NCI-H187 (cell line): ENCODE measurements at places on chromosomes 12 and 14.

- no peak for DNase-seq
Observed at GRCh38 chr14:63897721-63898163, 44.9 kb downstream of the SYNE2 start.

DNA sequence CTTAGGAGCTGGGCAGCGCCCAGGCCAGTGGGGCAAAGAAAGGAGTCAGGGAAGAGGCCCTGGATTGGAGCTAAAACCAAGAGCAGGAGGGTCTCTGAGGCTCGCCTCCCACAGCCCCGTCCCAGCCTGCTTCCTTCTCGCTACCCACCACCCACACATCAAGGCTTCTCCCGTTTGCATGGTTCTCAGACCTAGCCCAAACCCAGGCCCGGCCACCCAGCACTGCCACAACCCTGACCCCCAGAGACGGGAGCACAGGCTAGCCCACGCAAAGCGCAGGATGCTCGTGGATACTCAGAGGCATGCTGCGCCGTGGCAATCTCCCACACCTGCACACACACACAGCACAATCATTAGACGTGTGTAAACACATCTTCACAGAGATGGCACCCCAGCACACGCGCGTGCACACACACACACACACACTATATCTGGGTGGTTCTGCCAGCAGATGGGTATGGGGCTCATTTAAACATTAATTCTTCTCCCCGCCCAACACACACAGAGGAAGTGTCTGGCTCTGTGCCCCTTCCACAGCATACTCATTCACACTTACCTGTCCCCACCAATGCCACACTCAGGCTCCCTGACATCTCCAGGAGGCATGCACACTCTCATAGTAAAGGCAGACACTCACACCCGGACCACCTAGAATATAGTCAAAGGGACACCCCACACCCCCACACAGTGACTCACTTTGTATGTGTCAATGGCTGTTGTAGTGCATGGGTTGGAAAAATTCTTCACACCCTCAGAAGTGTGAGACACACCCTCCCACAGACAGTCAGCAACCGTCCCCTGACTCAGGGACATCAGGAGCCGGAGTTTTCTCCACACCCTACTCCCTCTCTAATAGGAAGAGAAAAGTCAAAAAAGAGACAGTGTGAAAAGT is 1.1 kb downstream of the CARMIL3 start:
- no peak for DNase-seq

GRCh38 chr12:67994046-67994445 is 4.8 kb downstream of the IFNG-AS1 start:
- no peak for DNase-seq

DNA sequence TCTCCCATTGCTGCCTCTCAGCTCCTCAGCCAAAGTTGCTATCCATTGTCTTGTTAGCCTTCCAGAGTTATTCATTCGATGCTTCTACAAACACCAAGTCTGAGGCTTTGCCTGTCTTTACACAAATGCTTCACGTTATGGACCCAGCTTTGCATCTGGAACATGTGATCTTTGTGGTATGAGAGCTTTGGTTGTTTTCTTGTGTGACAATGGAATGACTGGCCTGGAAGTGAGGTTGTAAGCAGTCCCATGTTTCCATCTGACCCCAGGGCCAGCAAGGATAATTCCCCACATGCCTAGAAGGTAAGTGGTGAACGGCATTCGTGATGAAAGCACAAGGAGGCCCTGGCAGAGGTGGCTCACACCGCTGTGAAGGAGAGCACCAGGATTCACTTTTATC is 866.7 kb upstream of the TMEM132C start:
- no peak for DNase-seq

DNA sequence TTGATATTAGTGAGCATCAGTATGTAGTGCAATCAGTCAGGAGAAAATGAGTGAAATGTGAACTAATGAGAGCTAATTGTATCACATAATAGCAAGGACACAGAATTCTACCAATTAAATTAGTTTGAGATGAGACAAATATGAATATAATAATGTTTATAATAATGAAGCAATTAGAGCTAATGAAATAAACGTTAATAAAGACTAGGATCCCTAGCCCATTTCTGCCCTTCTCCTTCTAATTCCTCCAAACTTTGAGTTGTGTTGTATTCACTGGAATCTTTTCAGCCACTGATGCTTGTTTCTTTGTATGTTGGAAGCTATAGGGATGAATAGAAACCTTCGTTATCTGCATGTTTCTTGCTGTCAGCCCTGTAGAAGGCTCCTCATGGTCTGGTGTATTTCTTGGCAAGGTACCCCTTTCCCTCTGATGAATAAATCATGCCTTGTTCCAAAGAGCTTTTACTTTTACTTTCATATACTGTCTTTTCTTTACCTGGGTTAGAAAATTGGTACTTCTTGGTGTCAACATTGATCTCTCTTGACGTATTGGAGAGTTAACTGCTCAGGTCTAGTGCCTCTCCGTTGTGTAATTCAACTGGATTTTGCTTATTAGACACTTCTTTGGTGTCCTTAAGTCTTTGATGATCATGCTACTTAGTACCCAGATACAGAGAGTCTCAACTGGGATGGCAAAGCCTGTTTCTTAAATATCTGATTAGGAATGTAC is 154.8 kb downstream of the PTCSC3 start:
- DNase-seq = no peak

DNA sequence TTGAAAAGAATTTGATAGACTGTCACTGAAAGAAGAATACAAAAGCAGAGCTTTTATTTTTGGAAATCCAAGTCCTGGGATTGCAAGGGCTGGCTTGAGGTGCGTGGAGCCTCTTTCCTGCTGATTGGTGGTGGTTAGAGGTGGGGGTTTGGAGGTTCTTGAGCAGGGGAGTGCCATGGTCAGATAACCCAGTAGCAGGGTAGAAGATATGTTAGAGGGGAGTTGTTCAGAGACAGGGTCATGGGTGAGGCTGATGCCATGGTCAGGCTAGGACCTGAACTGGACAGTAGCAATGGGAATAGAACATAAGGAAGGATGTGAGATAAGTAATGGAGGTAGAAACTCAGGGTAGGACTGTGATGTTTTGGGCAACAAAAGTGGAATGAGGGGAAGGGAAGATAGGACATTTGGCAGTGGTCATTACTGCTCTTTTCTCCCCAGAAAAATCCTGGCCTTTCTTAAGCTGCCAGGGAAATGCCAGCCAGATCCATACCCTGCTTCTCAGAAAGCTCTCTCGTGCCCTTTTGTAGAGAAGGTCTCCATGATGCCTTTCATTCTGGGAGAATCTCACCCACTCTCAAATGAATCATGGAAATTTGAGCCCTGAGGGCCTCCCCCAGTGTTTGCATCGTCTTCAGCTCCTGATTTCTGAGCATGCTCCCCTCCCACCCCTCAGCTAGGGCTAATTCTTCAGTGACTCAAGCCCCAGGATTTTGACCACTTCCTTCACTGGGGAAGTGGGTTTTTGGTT is 9.5 kb downstream of the EMP1 start:
- DNase-seq = no peak

- DNase-seq = peak; percentile 32
Observed at GRCh38 chr14:71163842-71164629, 256.8 kb downstream of the PCNX1 start.

DNA sequence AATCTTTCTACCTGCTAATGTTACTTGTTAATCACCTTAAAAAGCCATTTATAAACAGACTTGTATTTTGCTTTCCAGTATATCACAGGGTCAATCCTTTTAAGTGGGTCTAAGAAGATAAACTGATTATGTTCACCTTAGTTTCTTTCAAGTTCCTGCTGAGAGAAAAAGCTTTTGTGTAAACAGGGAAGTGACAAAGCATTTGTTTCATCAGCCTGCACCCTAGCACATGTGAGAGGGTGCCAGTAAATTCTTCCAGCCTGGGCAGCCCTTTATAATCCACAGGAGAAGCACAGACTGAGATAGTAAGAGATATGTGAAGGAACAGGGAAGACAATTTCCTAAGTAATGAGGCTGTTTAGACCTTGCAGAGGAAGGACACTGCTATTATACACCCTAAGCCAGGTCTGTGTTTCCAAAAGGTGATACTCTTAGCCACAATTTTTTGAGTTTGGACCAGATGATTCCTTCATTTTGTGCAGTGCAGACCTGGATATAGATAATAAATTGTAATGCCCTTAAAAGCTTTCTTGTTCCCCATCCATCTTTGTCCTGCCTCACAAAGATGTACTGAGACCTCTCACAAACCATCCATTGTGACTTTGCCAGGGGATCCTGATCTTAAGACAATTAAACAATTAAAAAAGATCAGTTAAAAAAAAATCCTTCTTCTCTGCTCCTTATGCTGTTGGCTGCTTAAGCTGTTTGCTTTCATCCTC is 150.7 kb downstream of the KTN1 start:
- no peak for DNase-seq
